ENCODE measurements at places on chromosomes 4 and X.

GRCh38 chr4:120447774-120448173 is 381.1 kb upstream of the MAD2L1 start:
- DNase-seq = no peak

- no peak for DNase-seq
Measured at GRCh38 chrX:9362363-9362928, 102.4 kb upstream of the TBL1X start.

- DNase-seq = no peak
Measured at GRCh38 chr4:182748949-182749348, 168.2 kb downstream of the DCTD start.

GRCh38 chr4:8336412-8337075 is 67.0 kb downstream of the HTRA3 start:
- no peak for DNase-seq

DNA sequence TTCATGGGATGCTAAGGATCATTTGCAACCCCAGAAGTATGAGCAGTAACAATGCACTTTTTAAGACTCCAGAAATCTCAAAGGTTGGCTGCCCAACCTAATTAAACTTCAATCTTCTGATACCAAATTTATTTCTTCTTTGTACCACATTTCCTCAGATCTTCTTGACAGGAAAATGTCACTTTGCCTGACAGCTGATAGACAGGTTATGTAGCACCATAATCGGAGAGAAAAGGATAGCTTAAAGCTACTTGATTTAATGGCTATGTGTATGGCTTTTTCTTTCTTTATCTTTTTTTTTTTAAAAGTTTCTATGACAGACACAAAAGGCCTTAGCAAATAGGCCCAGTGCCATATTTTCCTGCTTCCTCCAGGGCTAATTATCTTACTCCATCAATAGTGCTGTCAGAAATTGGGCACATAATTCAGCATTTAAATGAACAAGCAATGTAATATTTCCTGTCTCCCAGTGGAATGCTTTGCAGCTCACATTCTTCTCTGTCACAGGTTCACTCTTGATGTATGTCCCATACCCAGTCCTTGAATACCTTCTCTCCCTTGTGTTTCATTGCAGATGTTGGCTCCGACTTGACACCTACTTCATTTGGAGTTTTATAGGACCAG is 795.7 kb downstream of the ADGRL3 start:
- DNase-seq = no peak

GRCh38 chrX:86103061-86103460 is 45.2 kb upstream of the DACH2 start:
- no peak for DNase-seq
